Activated T-helper 17 cell treated with anti-CD3 and anti-CD28 coated beads, Interleukin-2, amount 50 U/mL, for 72 hours (primary cell): ENCODE measurements at places on chromosomes 3 and 15.

GRCh38 chr15:87538327-87538834, 718.2 kb downstream of the NTRK3 start:
- ATAC-seq: no peak

- ATAC-seq: peak; percentile 98
Observed at GRCh38 chr3:48635222-48636021, at the start of gene SLC26A6. Gene SLC26A6, minus strand, starts transcription at chr3:48635461. Its CDS starts 68 bp downstream, at chr3:48635393.

GRCh38 chr3:104974316-104974715, 392.4 kb upstream of the ALCAM start:
- no peak for ATAC-seq

- ATAC-seq: no peak
Observed at GRCh38 chr15:47685141-47685870, 32.0 kb upstream of the SEMA6D start.

DNA sequence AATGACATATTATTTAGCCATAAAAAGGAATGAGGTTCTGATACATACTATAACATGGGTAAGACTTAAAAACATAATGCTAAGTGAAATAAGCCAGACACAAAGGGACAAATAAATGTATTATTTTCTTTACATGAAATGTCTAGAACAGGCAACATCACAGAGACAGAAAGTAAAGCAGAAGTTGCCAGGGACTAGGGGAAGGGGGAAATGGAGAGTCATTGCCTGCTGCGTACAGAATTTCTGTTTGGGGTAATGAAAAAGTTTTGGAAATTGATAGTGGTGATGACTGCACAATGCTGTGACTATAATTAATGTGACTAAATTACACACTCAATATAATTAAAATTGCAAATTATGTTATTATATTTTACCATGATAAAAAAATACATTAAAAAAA, 99.9 kb downstream of the ANO10 start:
- no peak for ATAC-seq

GRCh38 chr15:39741258-39741657, 41.4 kb downstream of the FSIP1 start:
- ATAC-seq: no peak

GRCh38 chr3:195086341-195086740, 184.6 kb downstream of the XXYLT1 start:
- ATAC-seq: no peak

GRCh38 chr3:196749125-196749524, 9.5 kb downstream of the PAK2 start:
- no peak for ATAC-seq

- no peak for ATAC-seq
Observed at GRCh38 chr3:129654131-129654530, 47.7 kb upstream of the PLXND1 start.

DNA sequence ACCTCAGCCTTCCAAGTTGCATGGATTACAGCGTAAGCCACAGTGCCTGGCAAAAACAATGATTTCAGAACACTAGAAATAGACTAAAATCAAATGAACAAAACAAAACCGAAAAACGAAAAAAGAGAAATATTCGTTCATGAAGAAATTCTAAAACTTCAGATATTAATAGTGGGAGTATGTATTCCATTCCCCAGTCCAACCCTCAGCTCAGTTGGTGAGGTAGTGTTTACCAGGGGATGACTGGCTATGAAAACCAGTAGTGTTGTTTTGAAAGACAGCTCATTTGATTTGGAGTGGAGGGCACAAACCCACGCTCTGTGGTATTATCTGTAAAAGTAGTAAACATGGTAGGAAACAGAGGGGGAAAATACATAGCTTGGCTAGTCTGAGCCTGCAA, 6.8 kb upstream of the SNRK start:
- peak; percentile 82 for ATAC-seq

DNA sequence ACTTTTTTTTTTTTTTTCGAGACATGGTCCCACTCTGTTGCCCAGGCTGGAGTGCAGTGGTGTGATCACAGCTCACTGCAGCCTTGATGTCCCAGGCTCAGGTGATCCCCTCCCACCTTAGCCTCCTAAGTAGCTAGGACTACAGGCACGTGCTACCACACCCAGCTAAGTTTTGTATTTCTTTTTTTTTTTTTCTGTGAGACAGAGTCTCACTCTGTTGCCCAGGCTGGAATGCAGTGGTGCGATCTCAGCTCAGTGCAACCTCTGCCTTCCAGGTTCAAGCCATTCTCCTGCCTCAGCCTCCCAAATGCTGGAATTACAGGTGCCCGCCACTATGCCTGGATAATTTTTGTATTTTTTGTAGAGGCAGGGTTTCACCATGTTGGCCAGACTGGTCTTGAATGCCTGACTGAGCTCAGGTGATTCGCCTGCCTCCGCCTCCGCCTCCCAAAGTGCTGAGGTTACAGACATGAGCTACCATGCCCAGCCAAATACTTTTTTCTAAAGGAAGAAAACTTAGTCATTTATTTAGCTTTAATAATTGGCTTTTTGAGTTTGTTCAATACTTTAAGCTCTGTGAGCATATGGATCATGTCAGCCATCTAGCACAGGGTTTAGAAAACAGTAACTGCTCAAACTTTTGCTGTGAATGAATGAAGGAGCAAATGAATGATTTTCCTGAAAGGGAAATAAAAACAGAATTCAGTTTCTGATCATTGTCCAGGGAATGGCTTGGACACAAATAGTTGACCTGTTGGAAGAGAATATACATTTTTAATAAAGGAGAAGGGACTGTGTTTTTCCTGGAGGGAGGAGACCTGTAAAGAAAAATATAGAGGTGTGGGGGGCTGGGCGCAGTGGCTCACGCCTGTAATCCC, 26.0 kb downstream of the UBE2E1 start:
- ATAC-seq: no peak

GRCh38 chr15:94229591-94230369, 1.6 kb upstream of the MCTP2 start:
- ATAC-seq: peak; percentile 65

GRCh38 chr3:177529071-177529550, 331.8 kb upstream of the TBL1XR1 start:
- peak; percentile 59 for ATAC-seq

GRCh38 chr3:9384141-9384828, 13.1 kb upstream of the SETD5 start:
- no peak for ATAC-seq

- no peak for ATAC-seq
Observed at GRCh38 chr15:41561104-41561776, 2.2 kb downstream of the TYRO3 start.

DNA sequence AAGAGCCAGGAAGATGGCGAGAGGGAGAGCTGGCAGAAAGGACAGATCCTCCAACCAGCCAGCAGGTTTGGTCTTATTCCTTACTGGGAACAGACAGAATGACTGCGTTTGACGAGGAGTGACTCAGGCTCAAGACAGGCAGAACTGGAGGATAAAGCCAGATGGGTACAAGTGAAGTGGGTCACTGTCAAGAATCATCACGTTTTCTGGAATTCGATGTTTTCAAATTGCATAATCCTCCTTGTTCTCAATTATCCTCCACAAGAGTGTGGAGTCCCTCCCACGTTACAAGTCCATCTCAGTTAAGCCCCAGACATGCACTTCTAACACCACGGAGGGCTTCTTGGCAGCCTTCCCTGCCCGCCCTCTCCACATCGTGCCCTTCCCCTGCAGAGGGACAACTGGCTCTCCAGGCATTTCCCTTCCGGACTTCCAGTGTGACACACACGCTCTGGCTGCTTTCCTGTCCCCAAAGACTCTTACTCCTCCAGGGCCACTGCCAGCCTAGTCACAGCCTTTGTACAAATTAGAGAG, 183.1 kb downstream of the CHST2 start:
- no peak for ATAC-seq

DNA sequence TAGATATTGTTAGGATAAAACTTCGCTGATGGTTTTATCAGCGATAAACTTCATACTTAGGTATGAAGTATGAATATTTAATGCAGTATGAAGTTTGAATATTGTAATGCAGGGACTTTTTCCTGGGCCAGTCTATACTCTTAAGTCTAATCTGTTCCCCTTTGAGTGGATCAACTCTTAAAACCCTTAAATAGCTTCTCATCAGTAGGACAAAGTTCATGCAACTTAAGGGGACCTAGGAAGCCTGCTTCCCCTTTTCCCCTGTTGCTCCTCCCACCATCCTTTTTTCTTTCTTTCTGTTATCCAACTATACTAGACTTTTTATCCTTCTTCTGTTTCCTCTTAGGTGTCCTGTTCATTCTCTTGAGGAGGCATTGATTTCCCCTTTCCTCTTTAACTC, 78.7 kb downstream of the MITF start:
- ATAC-seq: no peak

GRCh38 chr15:41661518-41662225, 1.5 kb downstream of the MGA start:
- peak; percentile 37 for ATAC-seq

DNA sequence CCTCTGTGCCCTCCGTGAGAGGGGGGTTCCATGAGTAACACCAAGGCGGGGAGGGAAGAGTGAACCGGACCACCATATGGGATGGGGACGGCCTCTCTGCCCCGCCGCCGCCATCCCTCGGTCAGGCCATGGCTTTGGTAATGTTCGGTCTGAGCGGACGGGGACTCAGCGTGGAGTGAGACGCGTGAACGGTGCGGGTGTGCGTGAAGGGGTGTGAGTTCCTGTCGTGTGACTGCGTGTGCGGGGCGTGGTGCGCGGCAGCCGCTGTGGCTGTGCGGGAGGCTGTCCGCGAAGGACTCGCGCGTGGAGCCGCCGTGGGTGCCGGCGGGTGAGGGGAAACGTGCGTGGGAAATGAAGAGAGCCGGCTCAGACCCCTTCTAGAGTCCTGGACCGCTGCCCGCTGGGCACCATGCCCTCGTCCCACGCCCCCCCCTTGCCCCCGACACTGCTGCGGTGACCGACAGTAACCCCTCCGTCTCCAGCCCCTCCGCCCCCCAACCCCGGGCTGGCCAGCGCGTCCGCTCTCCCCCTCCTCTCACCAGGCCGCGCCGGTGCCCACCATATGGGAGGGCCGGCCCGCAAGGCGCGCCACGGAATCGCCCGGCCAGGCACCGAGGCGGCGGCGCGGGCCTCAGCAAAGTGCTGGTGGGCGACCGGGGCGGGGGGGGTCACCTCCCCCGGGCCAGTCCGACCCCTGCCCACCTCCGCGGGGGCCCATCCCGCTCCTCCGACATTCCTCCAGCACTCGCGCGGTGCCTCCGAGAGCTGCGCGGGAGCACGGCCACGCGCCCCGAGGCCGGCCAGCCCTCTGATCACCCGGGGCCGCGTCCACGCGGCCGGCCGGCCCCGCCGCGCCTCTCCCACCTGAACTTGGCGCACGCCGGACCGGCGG, 589 bp downstream of the KLF15 start:
- no peak for ATAC-seq

- ATAC-seq: no peak
Observed at GRCh38 chr3:49302613-49303012, 25.6 kb upstream of the C3orf62 start.

DNA sequence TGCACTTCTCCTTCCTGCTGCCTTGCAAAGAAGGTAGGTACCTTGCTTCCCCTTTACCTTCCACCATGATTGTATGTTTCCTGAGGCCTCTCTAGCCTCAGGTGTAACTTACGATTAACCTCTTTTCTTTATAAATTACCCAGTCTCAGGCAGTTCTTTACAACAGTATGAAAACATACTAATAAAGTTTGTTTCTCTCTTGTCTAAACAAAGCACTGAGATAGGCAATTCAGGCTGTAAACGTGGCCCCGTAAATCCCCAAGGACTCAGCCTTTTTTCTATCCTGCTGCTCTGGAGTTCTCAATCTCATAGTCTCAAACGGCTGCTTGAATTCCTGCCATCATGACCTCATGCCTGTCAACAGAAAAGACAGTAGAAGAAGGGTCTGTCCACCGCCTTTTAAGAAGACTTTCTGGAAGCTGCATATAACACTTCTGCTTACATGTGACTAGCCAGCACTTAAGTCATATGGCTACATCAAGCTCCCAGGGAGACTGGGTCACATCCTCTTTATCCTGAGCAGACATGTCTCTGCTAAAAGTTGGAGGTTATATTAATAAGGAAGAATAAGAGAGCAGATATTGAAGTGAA, 257.8 kb downstream of the EBLN2 start:
- ATAC-seq: no peak

DNA sequence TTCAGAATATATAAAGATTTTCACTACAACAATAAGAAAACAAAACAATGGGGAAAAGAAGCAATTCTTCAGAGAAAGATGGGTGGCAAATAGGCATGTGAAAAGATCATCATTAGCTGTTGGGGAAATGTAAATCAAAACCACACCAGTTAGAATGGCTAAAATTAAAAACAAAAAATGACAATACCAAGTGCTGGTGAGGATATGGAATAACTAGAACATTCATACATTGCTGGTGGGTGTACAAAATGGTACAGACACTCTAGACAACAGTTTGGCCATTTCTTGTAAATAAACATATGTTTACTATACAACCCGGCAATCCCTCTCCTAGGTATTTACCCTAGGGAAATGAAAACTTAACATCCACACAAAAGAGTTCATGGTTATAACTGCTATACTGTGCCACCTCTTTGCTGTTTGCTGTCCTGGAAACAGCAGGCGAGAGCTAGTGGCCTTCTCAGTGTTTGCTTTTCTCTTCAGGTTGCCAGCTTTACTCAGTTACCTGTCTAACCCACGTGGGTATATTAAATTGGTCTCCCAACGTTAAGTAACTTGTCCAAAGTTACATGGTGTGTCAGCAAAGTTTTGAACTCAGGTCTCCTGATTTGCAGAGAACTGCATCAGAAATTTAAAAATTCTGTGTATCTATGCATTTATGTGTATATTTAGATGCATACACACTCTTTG, 4.6 kb upstream of the NIT2 start:
- ATAC-seq: no peak

DNA sequence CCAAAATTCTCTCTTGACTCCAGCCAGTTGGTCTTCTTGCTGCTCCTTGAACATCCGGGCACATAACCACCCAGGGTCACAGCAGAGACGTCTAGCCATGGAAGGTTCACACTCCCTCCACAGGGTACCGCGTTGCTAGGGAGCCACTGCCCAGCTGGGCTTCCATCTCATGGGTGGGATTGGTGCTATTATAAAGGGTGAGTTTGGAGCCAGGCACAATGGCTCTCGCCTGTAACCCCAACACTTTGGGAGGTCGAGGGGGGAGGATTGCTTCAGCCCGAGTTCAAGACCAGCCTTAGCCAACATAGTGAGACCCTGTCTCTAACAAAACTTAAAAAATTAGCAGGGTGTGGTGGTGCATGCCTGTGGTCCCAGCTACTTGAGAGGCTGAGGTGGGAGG, 17.5 kb upstream of the SKOR1 start:
- no peak for ATAC-seq

GRCh38 chr3:123723522-123724168, 138.8 kb upstream of the HACD2 start:
- peak; percentile 67 for ATAC-seq

- peak; percentile 10 for ATAC-seq
Observed at GRCh38 chr3:53039376-53039752, 6.5 kb downstream of the SFMBT1 start.

DNA sequence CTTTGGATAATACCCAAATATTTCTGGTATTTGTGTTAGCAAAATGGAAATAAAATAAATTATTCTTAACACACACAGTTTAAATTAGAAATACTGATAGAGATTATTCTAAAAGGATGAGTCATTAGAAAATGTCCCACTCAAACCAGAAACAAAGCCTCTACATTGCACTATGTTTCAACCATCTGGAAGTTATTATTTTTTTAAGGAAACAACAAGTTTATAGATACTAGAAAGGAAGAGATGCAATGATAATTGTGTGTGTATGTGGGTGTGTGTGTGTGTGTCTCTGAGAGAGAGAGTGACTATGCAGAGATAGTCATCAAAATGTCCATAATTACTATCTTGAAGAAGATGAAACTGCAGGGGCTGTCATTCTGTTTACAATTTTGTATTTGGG, 1340.5 kb downstream of the ROBO1 start:
- no peak for ATAC-seq

- no peak for ATAC-seq
Observed at GRCh38 chr15:81182756-81183438, 13.8 kb upstream of the IL16 start.

- no peak for ATAC-seq
Observed at GRCh38 chr3:160929595-160929994, 173.6 kb downstream of the PPM1L start.
